Esophagus muscularis mucosa (tissue), 4 donors: ENCODE measurements at places on chromosomes 2 and 18. TPM values are rescaled to one million over a fixed set of nuclear protein-coding genes. Genes with fewer than 3 reads are reported as not detected.

DNA sequence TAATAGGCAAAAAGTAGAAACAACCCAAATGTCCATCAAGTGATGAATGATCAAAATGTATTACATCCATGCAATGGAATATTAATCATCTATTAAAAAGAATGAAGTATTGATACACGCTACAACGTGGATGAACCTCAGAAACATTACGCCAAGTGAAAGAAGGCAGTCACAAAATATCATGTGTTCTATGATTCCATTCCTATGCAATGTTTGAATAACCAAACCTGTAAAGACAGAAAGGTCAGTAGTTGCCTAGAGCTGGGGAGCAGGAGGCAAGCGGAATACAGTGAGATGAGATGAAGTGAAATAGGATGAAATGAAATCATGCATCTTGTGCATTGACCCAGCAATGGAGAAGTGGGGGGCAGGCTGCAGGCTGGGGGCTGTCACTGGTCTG is 17.9 kb upstream of the COL6A3 start:
- DNase-seq: no peak

DNA sequence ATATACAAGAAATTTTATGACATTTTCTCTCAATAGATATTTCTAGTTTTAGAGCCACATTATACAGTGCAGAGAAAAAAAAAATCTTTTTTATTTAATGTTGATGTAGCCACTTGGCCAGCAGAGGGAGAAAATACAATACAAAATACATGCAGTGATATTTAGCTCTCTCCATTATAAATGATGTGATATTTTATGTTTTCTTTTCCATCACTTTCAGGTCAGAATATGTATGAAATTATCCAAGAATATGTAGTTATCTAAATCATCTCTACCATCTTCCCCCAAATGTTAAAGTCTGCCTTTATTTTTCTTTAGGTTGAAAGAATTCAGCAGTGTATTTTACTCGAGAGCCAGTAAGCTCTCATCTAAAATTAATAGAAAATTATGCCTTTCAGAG is 533.6 kb upstream of the FSHR start:
- no peak for DNase-seq

DNA sequence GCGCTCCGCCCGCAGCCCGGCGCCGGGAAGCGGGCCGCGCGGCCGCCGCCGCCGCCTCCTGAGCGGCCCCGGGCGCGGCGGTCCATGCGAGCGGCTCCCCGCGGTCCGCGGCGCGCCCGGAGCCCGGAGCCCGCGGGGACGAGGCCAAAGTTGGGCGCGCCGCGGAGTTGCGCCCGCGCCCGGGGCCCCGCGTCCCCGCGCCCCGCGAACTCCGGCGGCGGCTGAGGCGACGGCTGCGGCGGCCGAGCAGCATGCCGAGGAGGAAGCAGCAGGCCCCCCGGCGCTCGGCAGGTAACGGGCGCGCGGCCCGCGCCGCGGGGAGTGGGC is 992 bp downstream of the TSHZ1 start:
- no peak for DNase-seq

DNA sequence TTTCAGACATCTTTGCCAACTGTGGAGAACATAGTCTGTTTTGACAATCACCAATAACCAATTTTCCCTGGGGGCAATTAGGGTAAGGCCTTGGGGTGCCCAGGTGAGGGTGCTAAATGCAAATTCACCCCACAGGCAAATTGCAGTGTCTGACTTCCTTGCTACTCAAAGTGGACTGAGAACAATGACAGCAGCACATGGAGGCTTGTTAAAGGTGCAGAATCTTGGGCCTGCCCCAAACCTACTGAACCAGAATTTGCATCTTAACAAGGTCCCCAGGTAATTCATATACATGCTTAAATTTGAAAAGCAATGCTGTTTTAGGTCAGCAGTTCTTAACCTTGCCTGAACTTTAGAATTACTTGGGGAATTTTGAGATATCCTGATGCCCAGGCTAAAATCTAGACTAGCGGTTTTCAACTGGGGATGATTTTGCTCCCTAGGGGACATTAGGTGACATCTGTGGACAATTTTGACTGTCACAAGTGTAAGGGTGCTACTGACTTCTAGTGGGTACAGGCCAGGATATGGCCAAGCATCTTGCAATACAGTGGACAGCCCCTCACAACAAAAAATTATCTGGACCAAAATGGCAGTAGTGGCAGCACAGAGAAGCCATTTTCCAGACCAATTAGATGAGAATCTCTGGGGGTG is 80.2 kb upstream of the GCFC2 start:
- no peak for DNase-seq

DNA sequence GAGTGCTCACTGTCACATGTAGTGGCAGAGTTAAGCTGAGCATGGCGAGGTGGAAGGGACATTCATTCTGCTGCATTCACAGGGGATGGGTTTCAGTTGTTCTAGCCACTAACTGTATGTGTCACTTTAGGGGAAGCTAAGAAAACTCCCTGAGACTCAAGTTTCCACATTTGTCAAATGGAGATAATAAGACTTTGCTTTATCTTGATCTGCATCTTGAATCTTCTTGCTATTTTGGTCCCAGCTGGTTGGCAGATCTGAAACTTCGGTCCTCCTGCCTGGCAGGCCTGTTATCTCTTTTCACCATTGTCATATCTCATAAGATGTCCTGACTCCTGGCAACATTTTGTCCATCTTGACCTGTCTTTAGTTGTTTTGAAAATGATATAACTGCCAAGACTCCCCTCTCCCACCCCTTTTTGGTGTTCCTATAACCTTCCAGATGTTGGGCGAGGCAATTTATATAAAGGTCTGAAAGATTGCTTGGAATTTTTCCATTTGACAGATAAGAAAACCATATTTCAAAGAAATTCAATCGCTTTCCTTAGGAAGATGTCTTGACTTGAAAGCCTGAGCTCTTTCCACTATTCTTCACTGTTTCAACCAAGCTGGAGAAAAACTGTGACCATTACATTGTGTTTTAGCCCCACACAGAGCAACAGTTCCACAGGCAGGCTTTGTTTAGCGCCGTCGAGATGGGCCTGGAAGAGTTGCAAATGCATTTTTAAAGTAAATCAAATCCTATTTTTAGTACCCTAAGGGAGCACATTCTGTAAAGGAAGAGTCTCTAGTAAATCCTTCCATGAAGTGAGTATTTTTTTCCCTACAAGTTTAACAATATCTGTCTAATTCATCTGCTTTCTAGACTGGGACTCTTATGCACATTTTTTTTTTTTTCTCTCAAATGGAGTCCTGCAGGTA is 33.4 kb downstream of the MYCN start:
- DNase-seq: no peak

DNA sequence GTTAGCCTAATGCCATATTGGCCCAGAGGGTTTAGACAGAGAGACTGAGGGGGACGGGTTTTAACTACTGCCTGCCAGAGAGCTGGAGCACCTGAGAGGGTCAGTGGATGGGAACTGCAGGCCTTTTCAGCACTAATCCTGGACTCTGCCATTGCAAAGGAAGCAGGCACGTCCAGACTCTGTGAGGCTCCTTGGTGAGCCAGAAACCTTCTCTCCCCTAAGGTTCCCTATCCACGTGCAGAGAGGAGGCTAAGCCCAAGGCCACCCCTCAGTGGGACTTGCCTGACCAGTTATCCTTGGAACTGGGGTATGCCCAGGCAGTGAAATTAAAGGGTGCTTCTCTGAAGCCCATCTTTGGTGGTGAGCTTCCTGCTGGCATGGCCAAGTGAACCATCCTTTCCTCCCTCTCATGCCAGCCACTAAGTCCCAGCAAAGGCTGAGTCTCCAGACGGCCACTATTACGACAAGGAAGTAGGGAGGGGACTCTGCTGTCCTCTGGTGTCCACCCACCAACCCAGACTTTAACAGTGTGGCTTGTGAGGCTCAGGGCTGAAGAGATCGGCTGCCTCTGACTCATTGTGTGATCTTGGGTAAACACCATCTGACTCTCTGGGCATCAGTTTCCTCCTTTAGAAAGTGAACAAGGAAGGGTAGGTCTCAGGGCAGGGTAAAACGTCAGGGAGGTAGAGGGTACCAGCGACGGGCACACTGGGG is 3.9 kb upstream of the MLPH start:
- no peak for DNase-seq

DNA sequence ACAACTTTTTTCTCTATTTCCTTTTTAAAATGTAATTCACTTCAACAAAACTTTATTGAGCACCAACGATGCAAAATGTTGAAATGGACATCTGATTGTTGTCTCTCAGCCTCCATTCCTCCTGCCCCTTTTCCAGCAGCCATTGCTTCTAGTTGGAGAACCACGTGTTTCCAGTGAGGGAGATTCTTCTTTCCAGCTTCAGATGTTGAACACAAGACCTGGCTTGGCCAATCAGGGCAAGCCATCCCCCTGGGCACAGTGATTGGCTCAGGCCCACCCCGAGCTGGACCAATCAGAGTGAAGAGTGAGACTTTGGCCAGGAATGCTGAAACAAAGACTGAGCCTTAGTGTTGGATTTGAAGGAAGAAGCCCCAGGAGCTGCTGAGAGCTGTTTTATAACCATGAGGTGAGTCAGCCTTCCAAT is 59.0 kb downstream of the E2F6 start:
- no peak for DNase-seq

- DNase-seq: no peak
These were observed 93.7 kb downstream of the DYNAP start for GRCh38 chr18:54684784-54685183.

DNA sequence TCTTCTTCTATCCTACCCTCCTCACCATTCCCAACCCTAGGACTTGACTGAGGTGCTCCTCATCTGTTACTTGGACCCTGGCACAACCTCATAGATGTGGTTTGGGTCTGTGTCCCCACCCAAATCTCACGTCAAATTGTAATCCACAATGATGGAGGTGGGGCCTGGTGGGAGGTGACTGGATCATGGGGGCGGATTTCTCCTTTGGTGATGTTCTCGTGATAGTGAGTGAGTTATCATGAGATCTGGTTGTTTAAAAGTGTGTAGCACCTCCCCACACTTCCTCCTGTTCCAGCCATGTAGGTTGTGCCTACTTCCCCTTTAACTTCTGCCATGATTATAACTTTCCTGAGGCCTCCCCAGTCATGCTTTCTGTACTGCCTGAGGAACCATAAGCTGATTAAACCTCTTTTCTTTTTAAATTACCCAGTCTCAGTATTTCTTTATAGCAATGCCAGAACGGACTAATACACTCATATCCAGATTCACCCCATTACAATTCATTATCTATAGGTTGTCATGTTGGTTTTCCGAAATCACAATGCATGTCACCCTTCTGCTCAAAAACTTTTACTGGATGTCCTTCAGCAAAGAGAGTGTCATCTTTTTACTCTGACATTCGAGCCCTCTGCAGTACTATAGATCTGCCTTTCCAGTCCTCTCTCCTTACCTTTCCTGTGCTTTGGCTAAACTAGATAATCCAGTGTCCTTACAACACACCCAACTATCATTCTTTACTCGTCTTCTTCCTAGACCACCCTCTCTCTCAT is 45.7 kb downstream of the APOB start:
- DNase-seq: no peak

DNA sequence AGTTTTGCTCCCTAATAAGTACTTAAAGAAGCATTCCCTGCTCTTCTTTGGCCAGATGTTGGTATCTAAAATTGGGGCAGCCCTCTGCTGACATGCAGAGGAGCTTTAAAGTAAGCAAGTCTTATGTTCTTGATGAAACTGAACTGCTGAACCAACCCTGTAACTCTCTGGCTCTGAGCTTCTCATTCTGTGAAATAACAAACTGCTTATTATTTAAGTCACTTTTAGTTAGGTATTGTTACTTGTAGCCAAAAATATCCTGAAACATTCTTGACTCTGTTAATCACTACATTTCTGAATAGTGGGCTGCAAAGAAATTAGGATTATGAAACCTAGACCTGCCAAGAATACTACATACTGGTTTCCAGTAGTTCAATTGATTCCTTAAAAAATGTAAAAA is 15.5 kb downstream of the PPP3R1 start:
- no peak for DNase-seq

DNA sequence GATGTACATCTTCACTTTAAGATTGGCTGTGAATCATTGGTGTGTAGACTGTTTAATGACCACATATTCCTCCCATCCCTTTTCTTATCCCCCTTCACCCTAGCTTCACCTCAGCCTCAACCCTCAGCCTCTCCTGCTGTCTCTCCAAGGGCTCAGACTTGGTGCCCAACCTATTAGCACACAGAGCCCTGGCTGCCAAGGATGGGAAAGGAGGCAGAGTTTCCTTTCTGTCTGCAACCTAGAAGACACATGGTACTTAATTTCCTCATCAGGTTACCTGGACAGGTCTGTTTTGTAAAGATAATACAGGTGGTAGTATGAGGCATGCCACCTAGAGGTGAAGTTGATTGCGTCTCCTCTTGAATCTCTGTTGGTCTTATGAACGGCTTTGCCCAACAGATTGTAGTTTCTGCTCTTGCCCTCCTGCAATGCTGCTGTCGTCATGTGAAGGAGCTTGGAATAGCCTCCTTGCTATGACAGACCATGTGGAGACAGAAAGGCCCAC is 44.5 kb upstream of the RMND5A start:
- no peak for DNase-seq

- no peak for DNase-seq
These were observed 52.3 kb downstream of the DIS3L2 start for GRCh38 chr2:232013701-232014353.

DNA sequence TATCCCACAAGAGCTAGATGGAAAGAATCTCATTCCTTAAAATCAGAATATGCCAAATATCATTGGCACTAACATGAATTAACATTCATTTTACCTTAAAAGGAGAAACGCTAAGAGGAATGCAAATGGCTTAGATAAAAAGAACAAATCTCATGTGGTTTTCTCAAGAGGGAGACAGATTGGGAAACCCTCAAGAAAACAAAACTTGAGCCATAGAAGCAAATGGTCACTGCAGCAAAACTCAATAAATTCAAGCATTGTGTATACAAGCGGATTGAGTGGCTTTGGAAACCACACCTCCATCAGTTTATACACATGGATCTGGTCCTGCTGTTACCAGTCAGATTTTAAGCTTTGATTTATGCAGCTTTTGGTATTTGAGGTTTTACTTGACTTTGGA is 1331.8 kb upstream of the ZEB2 start:
- DNase-seq: no peak

GRCh38 chr2:85504778-85505261 is 34.1 kb upstream of the MAT2A start:
- DNase-seq: no peak

GRCh38 chr2:58664523-58665151 is 423.5 kb upstream of the FANCL start:
- no peak for DNase-seq

DNA sequence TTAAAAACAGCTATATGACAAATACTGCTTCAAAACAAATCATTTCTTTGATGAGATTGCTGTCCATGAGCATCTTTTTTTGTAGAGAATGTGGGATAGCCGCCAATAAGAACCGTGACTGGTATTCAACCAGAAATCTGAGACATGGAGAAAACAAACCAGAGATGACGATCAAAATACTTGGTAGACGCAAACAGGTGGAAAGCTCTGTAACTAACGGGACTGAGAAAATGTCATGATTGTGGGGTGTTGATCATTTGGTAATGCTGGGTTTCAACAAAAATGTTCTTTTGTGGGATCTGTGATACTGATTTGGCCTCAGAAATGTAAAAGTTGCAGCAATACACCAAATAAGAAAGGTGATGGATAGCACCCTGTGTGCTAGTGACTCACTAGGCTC is 364.8 kb downstream of the NYAP2 start:
- DNase-seq: no peak

Gene MROH2A
- total RNA-seq: not detected

Gene AQP12A
- total RNA-seq: not detected

Gene LBX2
- 0.69 TPM for total RNA-seq

Gene LMAN1
- 52.3 TPM for total RNA-seq

Gene NEB
- 0.84 TPM for total RNA-seq

Gene SMAD7
- 34.5 TPM for total RNA-seq

Gene CPS1
- 1.2 TPM for total RNA-seq

Gene TMEM214
- total RNA-seq: 47.7 TPM

Gene NYAP2
- not detected for total RNA-seq
